ENCODE measurements at places on chromosomes 11 and 22.

DNA sequence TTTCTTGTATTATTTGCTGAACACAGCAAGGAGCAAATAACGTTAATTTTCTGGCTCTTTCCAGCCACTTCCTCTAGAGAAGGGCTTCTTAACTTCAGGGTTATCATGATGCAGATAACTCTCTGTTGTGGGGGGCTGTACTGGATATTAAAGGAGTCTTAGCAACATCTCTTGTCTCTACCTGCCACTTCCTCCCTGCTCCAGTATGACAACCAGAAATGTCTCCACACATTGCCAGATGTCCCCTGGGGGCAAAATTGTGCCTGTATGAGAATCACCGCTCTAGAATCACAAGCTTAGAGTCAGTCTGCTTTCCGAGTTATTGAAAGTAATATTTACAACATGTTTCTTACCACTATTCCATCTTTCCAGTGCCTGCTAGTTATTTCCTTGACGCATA, 6.8 kb downstream of the JRKL start:
- no peak for DNase-seq

- no peak for DNase-seq
These were observed 221.4 kb downstream of the TENM4 start for GRCh38 chr11:79219186-79220045.

GRCh38 chr11:130171534-130171933, 12.0 kb downstream of the ST14 start:
- DNase-seq = no peak

- no peak for DNase-seq
These were observed 56.1 kb upstream of the UBASH3B start for GRCh38 chr11:122599434-122599833.

- DNase-seq = no peak
These were observed 79.6 kb upstream of the MYOD1 start for GRCh38 chr11:17639781-17640180.

GRCh38 chr11:69377029-69377952, 83.3 kb downstream of the MYEOV start:
- DNase-seq = peak; percentile 10

DNA sequence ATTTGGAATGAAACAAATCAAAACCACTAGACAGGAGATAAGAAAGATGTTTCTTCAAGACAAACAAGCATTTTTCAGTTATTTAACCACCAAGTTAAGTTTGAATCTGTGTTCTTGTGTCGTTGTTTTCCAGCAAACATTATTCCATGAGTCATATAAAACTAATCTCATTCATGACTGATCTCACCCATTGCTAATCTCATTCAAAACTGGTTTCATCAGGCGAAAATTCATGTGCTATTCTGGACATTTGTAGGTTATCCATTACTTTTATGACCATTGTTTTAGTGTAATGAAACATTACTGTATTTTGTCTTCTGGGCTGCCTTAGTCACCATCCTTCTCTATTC, 221.8 kb downstream of the DDX10 start:
- DNase-seq = no peak

GRCh38 chr11:45332276-45332934, 46.3 kb upstream of the SYT13 start:
- DNase-seq = no peak

DNA sequence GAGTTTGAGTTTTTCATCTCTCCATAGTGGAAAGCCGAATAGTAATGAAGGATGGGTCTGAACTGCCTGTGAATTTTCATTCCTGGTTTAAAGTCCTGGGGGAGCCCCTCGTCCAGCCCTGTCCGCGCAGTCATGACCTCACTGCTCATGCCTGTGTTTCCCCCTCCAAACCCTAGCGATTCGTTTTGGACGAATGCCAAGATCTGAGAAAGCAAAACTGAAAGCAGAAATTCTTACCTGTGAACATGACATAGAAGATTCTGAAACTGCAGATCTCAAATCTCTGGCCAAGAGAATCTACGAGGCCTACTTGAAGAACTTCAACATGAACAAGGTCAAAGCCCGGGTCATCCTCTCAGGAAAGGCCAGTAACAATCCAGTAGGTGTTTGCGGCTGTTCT, 30.5 kb downstream of the CDPF1 start:
- no peak for DNase-seq

GRCh38 chr11:37747121-37747520, 1149.1 kb upstream of the RAG2 start:
- DNase-seq = no peak

DNA sequence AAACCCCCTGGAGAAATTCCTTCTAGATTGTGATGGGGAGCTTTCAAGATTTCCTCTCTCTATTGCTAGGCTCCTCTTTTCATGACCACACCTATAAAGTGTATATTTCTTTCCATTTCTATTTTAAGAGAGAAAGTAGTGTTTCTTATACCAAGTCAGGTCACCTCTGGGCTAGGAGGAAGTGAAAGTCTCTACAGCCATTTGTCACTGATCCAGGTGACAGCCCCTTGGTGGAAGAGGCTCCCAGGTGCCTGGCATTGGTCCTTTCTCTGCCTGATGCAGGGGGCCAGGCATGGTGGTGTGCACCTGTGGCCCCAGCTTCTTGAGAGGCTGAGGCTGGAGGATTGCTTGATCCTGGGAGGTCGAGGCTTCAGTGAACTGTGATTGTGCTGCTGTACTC, 64.7 kb downstream of the DHCR7 start:
- no peak for DNase-seq

- no peak for DNase-seq
These were observed 86.1 kb upstream of the ZBED5 start for GRCh38 chr11:10943968-10944367.
